HFFc6 (cell line): ENCODE measurements at places on chromosomes 13 and 19. TPM values are rescaled to one million over a fixed set of nuclear protein-coding genes. Genes with fewer than 3 reads are reported as not detected.

Gene MATK
- total RNA-seq, result not detected in 3 replicates

Gene CFAP97D2
- not detected in 3 replicates for total RNA-seq

Gene NDUFB7
- total RNA-seq, result 202 to 228 TPM (median 203 TPM) in 3 replicates

- H3K27ac ChIP-seq, result no peak overlapping the region
- DNase-seq, result no peak
- peaks cover 11% of the 10 kb centered on the region for H3K36me3 ChIP-seq
- no peak overlapping the region for H3K4me3 ChIP-seq
Observed at GRCh38 chr19:2412449-2412848, 14.9 kb downstream of the TIMM13 start.

- H3K4me3 ChIP-seq, result no peak overlapping the region
- H3K27ac ChIP-seq, result no peak overlapping the region
- H3K36me3 ChIP-seq, result no peaks in the 10 kb centered on the region
- H3K27me3 ChIP-seq, result peaks cover 2% of the 10 kb centered on the region
- no peaks in the 10 kb centered on the region for H3K4me1 ChIP-seq
Observed at GRCh38 chr13:93744886-93745285, 518.3 kb downstream of the GPC6 start.

- H3K27me3 ChIP-seq, result peaks cover 11% of the 10 kb centered on the region
- H3K36me3 ChIP-seq, result no peaks in the 10 kb centered on the region
- H3K27ac ChIP-seq, result no peak overlapping the region
- H3K4me1 ChIP-seq, result no peaks in the 10 kb centered on the region
Observed at GRCh38 chr19:8233370-8233769, 24.2 kb downstream of the CERS4 start.

DNA sequence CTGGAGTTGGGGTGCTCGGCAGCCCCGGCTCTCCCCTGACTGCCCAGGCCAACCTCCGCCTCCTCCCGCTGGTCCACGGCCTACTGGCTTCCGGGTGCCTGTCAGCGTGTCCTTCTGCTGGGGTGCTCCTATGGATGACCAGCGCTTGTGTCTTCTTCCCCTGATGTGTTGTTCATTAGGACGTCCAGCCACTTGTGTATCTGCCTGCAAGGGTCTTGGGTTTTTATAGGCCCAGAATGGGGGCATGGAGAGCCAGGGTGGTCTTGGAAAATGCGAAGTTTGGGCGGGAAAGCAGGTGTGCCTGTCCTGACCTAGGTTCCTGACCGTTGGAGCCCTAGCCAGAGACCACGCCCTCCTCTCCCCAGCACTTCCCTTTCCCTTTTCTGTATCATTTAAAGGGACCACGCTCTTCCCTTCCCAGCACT lies 139.8 kb downstream of the SLITRK5 start:
- DNase-seq, result no peak
- H3K4me3 ChIP-seq, result no peak overlapping the region
- H3K36me3 ChIP-seq, result no peaks in the 10 kb centered on the region

GRCh38 chr13:28326056-28326455 lies 168.9 kb downstream of the FLT1 start:
- H3K36me3 ChIP-seq, result peaks cover 10% of the 10 kb centered on the region
- peaks cover 97% of the 10 kb centered on the region for H3K4me1 ChIP-seq
- no peak overlapping the region for H3K4me3 ChIP-seq
- H3K27ac ChIP-seq, result peak overlapping the region; percentile 57

DNA sequence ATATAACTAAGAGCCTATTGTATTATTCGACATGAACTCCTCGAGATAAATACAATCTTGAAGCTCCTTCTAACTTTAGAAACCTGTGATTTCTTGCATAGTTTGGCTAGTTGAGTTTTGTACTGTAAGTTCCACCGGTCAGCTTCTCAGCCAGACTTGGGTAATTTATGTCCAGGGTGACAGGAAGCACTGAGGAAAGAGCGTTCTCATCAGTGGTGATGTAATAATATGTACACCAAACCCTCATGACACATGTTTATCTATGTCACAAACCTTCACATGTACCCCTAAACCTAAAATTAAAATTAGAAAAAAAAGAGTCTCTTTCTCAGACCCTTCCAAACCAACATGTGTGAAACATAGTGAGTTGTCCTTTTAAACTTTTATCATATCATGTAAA lies 205.7 kb downstream of the KCNRG start:
- DNase-seq, result no peak
- H3K4me3 ChIP-seq, result no peak overlapping the region
- no peak overlapping the region for H3K27ac ChIP-seq
- no peaks in the 10 kb centered on the region for H3K4me1 ChIP-seq
- peaks cover 21% of the 10 kb centered on the region for H3K27me3 ChIP-seq

DNA sequence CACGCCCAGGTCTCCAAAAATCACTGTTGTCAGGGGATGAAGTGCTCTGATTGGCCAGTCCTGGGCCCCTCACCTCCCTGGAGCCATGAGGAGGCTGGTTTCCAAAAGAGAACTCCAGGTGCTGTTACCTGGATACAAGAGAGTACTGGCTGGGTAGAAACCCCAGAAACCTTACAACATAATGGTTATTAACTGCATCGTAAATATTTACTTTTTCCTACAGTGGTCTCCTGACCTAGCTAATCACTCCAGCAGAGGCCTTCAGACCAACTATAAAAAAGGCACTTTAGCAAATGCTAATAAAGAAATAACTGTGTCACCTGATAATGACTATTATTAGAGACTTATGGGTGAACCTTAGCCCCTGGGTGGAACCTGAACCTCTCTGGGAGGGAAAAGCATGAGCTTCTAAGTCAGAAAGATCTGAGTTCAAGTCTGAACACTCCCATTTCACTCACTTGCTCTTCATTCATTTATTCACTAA lies 1.5 kb upstream of the IGSF23 start:
- peaks cover 7% of the 10 kb centered on the region; the same call in 1 of the 2 replicates for H3K27me3 ChIP-seq
- no peaks in the 10 kb centered on the region for H3K36me3 ChIP-seq
- DNase-seq, result no peak
- no peak overlapping the region for H3K27ac ChIP-seq
- H3K4me3 ChIP-seq, result no peak overlapping the region

GRCh38 chr13:21372530-21372929 lies 86.6 kb downstream of the ZDHHC20 start:
- H3K36me3 ChIP-seq, result peaks cover 2% of the 10 kb centered on the region; the same call in 1 of the 2 replicates
- DNase-seq, result no peak
- H3K27ac ChIP-seq, result no peak overlapping the region
- no peaks in the 10 kb centered on the region for H3K27me3 ChIP-seq
- no peak overlapping the region for H3K4me3 ChIP-seq
